ENCODE measurements at places on chromosomes 11 and 22.

- peak; percentile 14 for DNase-seq
These were observed 901 bp upstream of the KMT2A start for GRCh38 chr11:118435290-118435892.

DNA sequence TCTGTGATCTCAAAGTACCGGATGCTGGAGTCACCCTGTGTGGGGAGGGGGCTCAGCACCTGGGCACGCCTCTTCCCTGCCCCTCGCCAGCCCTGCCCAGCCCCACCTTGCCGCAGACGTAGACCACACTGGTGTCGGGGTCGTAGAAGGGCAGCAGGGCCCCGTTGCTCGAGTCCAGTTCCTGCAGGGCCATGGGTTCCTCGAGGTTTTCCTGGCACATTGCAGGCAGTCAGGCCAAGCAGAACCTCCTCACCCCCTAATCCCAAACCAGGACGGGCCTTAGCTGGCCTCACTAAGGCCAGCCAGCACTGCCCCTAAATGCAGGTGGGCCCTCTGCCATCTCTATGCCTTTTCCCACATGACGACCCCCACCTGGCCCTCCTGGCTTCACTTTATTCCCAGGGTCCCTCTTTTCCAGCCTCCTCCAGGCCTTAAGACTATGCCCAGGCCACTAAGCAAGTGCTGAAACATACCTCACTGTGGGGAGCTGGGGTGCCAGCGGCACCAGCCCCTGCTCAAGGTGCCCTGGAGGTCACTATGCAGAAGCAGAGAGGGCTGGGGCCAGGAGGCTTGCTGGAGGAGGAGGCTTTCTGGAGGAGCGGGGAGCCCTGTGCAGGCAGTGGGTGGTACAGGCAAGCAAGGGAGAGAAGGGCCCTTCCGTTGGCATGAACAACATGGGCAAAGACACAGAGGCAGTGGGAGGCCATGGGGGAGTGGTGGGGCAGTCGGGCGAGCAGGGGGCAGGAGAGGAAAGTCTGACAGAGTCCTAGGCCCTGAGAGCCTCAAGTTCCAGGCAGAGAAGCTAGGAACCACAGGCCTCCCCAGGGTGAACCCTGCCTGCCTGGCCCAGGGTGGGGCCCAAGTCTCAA lies 2.8 kb downstream of the CORO1B start:
- no peak for DNase-seq

- no peak for DNase-seq
These were observed 7.8 kb downstream of the EMID1 start for GRCh38 chr22:29213493-29213892.

DNA sequence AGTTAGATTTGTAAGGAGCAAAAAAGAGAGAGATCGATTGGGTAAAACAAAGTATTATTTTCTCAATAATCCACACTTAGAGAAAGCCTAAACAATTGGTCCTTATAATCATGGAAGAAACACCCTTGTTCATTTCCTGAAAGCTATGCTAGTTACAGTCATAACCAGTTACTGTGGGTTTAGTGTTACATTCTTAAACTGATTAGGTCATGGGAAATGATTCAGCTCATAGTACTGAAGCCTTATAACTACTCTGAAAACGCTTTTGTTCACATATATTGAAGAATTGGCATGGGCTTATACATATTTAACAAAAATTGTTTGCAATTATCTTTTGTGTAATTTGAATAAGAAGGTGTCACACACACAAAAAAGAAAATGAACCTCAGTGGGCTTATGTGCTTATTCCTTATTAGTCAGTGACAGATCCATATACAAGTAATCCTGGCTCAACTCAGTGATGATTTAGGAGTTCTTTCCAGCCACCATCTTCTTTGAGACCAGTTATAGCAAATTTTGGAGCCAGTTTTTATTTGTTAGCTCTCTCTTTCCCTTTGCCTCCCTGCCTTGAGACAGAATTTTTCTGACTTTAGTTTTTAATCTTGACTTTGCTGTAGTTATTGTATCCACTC lies 198.5 kb upstream of the CTSC start:
- peak; percentile 91 for DNase-seq

DNA sequence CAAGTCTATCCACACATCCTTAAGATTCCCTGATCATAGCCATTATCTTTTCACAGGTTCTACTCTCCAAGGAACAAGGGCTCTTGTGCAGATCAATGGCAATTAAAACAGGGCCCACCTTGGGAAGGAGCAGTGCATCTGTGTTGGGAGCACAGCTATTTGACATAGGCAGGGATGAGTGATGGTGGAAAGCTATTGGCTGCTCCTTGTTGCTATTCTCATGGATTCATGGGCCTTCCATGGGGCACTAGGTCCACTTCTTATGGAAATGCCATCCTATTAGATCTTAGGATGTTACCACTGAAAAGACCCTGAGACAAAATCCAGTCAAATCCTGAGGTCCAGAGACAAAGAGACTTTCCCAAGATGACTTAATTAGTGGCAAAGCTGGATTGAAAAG lies 148.6 kb upstream of the MTNR1B start:
- no peak for DNase-seq

DNA sequence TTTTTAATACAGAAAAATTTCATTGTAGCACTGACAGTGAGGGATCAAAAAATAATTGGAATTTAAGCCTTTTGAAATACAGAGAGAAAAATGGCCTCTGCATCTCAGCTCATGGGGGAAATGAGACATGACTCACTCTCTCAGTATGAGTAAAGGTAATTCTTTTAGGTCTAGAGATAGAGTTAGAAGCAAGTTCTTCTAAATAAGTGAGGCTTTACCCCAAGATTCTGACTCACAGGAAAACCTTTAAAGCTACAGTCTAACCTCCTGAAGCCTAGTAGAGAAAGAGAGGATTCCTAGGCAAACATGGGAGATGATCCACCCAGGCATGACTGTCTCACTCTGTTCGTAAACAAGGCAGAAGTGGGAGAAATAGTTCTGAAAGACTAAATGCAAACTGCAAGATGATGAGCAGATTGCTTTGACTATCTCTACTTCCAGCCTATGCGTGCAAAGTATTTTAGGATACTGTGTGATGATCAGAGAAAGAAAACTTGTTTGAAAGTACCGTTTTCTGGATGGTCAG lies 1003.3 kb upstream of the CCDC90B start:
- peak; percentile 65 for DNase-seq

DNA sequence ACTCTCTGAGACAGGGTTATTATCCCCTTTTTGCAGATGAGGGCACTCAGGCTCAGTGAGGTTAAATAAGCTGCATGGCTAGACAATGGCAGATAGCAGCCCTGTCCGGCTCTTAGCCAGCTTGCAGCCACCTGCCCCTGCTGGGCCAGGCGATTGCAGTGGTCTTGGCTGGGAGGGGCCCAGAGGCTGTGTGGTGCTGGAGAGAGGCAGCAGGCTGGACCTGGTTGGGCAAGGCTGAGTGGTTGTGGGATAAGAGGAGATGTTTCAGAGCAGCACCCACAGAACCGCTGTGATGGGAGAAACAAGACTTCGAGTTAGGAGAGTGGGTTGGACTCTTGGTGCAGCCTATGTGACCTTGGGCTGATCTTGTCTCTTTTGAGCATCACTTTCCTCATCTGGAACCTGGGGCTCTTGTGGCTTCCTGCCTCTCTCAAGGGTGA lies 25.5 kb downstream of the PTPRJ start:
- no peak for DNase-seq

DNA sequence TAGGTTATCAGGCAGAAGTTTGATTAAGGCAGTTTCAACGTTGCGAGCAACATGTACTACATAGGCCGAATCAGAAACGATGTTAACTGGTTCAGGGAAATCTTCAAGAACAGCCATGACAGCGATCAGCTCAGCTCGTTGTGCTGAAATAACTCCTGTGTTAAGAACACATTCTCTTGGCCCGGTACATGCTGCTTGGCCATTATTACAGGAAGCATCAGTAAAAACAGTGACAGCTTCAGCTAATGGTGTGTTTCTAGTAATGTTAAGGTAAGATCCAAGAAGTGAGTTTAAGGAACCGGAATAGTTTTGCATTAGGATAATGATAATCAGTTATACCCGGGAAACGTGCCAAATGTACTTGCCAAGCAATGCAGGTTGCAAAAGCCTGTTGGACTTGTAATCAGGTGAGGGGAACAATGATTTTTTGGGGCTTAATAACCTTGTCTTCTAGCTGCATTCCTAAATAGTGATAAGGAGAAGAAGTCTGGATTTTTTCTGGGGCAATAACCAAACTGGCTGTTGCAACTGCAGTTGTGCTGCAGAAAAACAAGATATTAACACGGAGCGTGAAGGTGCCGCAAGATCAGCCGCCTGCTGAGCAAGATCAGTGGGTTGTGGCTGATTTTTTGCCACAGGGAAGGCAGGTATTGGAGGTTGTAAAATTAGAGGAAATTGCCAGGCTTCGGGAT lies 14.3 kb downstream of the OR52K1 start:
- DNase-seq: no peak

DNA sequence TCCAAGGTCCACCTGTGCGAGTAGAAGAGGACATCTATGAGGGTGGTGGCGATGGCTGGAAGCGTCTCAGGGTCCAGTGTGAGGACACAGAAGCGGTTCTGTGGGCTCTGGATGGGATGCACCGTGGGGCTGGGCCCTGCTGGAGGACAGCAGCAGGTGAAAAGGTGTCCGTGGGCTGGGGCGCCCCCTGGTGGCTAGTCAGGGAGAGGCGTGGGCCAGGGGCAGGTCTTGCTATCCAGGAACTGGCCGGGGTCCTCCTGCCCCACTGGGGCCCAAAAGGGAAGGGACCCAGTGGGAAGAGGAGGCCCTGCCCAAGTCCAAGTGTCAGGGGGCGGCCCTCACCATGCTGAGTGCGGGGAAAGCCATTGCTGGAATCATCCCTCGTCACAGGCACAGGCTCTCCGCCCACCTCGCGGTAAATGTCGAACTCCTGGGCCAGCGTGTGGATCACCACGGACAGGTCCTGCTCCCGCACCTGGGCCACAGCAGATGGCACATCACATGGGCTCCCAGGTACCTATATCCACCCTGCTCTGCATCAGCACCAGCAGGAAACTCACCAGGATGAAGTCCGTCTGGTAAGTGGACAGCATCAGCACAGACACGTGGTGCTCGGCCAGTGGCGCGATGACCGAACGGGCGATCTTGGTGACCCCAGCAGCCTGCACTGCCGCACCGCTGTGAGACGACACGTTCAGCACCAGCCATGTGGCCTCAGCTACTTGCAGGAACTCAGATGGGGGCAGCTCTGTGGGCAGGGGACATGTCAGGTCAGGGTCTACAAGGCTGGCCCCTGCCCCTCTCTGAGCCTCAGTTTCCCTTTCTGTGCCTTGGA lies 2.3 kb downstream of the CASTOR1 start:
- peak; percentile 45 for DNase-seq

- no peak for DNase-seq
These were observed 20.8 kb downstream of the ARVCF start for GRCh38 chr22:19995611-19996339.

GRCh38 chr22:31631436-31631835 lies 30.6 kb downstream of the PISD start:
- DNase-seq: peak; percentile 51

DNA sequence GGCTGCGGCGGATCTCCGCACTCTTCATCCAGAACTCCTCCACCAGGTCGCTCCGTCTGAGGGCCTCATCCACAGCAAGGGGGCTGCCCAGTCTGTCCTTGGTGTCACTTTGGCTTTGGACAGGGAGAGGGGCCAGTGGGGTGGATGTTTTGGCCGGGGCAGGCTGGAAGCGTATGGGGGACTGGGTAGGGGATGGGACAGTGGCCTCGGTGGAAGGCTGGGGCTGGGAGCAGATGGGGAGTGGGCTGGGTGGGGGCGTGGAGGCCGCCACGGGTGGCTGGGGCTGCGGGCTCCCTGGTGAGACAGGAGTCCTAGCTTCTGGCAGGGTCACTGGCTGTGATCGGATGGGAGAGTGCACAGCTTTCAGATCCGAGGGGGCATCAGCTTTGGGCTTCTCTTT lies 44.4 kb upstream of the BID start:
- DNase-seq: no peak

- no peak for DNase-seq
These were observed 1299.3 kb downstream of the TBC1D22A start for GRCh38 chr22:48061726-48062125.

DNA sequence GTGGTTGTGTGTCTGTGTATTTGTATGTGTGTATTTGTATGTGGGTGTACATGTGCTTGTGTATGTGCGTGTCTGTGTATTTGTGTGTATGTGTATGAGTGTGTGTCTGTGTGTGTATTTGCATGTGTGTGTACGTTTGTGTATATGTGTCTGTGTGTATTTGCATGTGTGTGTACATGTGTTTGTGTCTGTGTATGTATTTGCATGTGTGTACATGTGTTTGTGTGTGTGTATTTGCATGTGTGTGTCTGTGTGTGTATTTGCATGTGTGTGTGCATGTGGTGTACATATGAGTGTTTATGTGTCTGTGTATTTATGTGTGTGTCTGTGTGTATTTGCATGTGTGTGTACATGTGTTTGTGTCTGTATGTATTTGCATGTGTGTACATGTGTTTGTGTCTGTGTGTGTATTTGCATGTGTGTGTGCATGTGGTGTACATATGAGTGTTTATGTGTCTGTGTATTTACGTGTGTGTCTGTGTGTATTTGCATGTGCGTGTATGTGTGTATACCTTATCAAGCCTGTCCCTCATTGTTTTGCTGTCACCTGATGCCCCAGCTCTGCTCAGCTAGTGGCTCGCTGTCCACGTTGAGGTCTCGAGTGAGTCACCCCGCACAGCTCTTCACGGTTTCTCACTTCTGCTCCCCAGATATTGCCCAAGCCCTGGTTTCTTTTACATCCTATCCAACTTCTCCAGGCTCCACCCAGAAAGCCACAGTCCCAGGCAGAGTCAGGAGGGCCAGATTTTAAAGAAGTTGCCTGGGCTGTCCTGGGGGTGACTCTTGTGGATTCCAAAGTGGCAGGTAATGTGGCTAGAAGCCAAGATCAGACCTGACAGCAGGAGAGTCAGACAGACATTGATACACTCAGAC lies 15.2 kb downstream of the MB start:
- DNase-seq: peak; percentile 74

DNA sequence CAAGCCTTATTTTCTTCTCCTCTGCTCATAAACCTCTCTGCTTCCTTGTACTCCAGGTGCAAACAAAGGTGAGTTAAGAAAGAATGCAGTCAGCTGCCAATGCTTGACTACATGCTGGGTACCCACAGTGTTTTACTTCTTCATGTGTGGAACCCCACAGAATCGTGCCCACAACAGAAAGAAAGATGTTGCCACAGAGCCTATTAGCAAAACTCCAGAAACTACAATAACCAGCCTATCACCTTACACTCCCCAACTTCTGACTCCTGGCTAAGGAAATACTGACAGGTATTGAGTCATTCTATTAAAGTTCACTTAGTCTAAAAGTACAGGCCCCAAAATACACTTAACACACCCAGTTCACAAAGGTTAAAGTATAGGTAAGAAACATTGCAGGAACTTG lies 56.9 kb upstream of the CCDC89 start:
- DNase-seq: no peak

DNA sequence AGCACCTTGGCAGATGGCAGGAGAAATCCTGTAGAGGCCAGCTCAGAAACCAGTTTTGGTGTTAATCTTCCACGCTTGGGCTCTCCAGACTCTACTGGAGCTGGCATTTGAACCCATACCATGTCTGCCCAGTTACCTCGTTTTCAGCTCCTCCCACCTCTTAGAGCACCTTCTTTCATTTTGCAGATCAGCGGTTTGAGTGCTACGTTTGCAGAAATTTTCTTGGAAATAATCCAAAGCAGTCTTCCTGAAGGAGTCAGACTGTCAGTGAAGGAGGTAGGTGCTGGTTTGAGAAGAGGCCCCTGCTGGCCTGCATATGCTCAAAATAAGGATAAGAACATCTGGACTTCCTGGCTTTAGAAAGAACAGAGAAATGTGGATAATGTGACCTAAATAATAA lies 13.7 kb downstream of the COA4 start:
- DNase-seq: no peak

GRCh38 chr22:25495285-25495684 lies 69.2 kb upstream of the GRK3 start:
- DNase-seq: no peak
